ENCODE measurements at places on chromosomes 3 and 15. TPM values are rescaled to one million over a fixed set of nuclear protein-coding genes. Genes with fewer than 3 reads are reported as not detected.

DNA sequence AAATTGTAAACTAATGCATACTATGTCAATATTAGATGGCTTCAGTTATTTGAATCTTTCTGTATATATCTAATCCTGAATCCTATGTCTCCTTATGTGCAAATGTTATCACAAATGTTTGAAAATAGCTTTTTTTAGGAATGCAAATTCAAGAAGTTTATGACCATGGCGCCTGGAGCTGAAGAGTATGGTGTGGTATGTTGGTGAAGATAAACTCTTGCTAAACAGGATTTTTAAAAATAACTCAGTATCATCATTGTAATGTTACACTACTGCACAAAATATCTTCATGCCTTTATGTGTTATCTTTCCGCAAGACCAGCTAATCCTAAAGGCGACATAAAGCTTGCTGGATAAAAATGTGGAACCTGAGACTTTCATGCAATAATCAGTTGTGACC is 382.6 kb downstream of the ROBO1 start:
- no peak overlapping the region for H3K27ac ChIP-seq
- no peaks in the 10 kb centered on the region for H3K4me1 ChIP-seq
- no peak for DNase-seq
- H3K36me3 ChIP-seq: no peaks in the 10 kb centered on the region
- no peak overlapping the region for H3K4me3 ChIP-seq

Gene SCAANT1
- total RNA-seq: not detected

DNA sequence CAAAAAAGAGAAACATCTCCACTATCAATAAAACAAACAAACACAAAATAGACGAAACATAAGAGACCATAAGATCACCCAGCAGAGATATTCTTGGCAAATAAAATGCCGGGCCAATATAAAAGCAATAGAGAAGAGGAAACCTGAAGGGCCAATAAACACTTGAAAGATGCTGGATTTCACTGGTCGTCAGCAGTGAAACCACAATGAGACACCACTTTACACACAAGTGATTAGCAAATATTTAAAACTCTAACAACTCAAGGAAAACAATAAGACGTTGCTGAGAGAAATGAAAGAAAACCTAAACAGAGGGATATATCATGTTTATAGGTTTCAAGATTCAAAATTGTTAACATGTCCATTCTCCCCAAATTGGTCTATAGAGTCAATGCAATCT is 148.5 kb downstream of the WDR76 start:
- H3K4me3 ChIP-seq: no peak overlapping the region
- no peak overlapping the region for H3K27ac ChIP-seq
- H3K36me3 ChIP-seq: no peaks in the 10 kb centered on the region
- no peak for DNase-seq

DNA sequence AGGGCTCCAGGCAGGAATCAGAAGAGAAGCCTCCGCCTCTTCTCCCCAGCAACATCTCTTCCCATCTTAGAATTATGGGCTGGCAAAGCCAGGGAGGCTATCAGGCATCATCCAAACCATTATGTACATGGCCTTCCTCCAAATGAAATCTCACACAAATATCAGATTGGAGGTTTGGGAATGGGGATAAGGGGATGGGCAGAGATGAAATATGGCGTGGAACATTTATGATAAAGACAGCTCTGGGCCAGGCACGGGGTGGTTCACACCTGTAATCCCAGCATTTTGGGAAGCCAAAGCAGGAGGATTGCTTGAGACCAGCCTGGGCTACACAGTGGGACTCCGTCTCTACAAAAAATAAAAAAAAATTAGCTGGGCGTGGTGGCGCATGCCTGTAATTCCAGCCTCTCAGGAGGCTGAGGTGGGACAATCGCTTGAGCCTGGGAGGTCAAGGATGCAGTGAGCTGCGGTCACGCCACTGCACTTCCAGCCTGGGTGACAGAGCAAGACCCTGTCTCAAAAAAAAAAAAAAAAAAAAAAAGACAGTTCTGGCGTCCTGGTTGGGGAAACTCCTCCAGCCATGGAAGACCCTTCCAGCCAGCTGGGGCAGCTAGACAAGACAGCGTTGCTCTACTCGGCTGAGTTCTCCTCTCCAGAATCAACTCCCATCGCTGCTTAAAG is 36.6 kb downstream of the CPN2 start:
- H3K27ac ChIP-seq: peak overlapping the region; percentile 51
- H3K27me3 ChIP-seq: no peaks in the 10 kb centered on the region
- H3K4me3 ChIP-seq: peak overlapping the region; percentile 37
- H3K4me1 ChIP-seq: peaks cover 54% of the 10 kb centered on the region

Gene SKOR1
- 0.81 TPM for total RNA-seq

DNA sequence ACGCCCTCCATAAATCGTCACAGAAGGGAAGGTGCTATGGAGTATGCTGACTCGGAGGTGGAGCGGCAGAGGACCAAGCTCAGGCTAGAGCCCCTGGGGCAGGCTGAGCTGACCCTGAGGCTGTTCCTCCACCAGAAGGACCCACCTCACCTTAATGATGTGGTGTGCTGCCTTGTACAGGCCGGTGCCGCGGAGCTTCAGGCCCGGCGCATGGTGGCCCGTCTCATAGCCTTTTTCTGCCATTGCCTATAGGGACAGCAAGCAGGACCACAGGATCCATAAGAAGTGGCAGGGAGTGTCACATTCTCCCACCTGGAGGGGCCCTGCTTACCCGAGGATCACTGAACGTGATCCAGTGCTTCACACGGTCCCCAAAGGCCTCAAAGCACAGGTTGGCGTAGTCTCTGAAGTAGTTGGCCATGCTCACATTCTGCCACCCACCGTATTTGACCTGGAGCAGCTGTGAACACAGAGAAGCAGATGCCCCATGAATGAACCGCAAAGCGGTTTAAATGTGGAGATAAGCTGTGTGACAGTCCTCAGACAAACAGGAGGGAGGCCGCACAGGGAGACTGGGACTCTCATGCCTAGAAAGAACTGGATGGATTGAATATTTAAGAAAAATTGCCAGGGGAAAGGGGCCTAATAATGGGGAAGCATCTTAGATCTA is 4.8 kb downstream of the LCTL start:
- H3K27me3 ChIP-seq: no peaks in the 10 kb centered on the region
- no peaks in the 10 kb centered on the region for H3K36me3 ChIP-seq
- no peak for DNase-seq
- H3K4me1 ChIP-seq: no peaks in the 10 kb centered on the region
- no peak overlapping the region for H3K27ac ChIP-seq

DNA sequence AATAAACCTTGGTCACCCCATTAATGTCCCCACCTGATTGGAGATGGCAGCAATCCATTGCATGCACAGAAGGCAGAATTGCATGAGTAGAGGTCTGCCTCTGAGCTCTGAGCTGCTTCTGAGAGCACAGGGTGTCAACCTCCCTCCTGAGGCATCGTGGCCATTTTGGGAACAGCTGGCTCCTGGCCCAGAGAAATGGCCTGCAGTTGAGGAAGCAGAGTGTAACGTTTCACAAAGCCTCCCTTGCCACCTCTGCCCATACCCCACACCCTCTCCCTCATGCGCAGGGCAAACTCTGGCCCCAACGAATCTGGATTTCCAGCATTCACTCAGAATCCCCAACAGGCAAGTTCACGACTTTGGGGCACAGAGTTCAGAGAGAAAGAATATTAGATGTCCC is 198.9 kb downstream of the ADAMTS9 start:
- no peak overlapping the region for H3K4me3 ChIP-seq
- no peaks in the 10 kb centered on the region for H3K36me3 ChIP-seq
- no peak overlapping the region for H3K27ac ChIP-seq
- H3K27me3 ChIP-seq: peaks cover 9% of the 10 kb centered on the region
- DNase-seq: no peak

GRCh38 chr15:55389264-55389607 is 18.9 kb downstream of the CCPG1 start:
- no peak overlapping the region for H3K27ac ChIP-seq
- no peak for DNase-seq
- H3K4me3 ChIP-seq: no peak overlapping the region
- no peaks in the 10 kb centered on the region for H3K27me3 ChIP-seq

Gene OSTN
- total RNA-seq: not detected

DNA sequence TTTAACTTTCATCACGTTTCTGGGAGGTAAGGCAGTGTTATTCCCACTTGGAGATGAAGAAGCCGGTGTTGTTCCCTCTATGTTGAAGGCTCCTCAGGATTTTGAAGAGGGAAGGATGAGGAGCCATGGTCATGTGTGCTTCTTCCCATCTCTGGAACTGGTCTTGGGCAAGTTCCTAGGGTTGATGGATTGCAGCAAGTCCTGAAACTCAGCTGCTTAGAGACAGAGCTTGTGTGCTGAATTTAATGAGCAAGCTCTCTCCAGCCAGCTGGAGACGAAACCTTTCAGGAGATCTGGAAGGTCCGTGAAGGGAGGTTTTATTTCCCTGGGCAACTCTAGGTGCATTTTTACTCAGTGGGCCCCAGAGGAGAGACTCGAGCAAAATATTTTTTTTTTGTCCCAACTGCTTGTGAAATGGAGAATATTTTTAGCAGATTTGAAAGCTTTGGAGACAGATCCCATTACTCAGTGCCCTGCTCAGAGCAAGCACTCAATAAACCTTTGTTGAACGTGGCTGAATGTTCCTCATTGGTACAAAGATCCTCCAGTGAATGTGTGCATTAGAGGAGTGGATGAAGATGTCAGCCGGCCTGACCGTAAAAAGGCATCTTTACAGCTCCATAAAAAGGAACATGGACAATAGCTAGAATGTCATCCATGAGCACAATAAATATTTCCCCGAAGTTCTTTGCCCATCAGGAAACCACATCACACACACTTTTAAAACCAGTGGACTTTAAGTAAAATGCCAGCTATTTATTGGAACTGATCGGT is 55.6 kb upstream of the RGMA start:
- H3K4me3 ChIP-seq: no peak overlapping the region
- no peak for DNase-seq
- H3K4me1 ChIP-seq: no peaks in the 10 kb centered on the region
- no peaks in the 10 kb centered on the region for H3K27me3 ChIP-seq

GRCh38 chr3:178440043-178440442 is 96.2 kb upstream of the KCNMB2 start:
- no peaks in the 10 kb centered on the region for H3K27me3 ChIP-seq
- DNase-seq: no peak
- no peak overlapping the region for H3K4me3 ChIP-seq
- no peaks in the 10 kb centered on the region for H3K36me3 ChIP-seq
- peaks cover 5% of the 10 kb centered on the region for H3K4me1 ChIP-seq
- no peak overlapping the region for H3K27ac ChIP-seq

GRCh38 chr15:95698230-95698629 is 632.3 kb upstream of the NR2F2 start:
- no peaks in the 10 kb centered on the region for H3K36me3 ChIP-seq
- no peaks in the 10 kb centered on the region for H3K27me3 ChIP-seq
- no peak for DNase-seq
- no peak overlapping the region for H3K27ac ChIP-seq

DNA sequence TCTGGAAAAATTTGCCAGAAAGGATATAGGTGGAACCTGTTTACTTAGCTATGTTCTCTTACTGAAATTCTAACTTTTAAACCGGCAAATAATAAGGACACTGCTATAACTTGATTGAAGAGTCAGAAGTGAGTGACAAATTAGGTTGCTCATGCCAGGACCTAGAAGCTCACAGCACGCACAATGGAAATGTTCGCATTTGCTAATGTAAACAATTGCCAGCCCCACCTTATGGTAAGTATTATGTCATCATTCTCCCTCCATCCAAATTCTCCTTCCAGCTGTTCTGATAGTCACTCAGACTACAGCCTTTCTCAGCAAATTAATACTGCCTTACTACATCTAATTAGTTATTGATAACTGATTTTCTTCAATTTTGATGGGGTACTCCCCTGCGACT is 4.8 kb upstream of the STXBP5L start:
- H3K4me3 ChIP-seq: no peak overlapping the region
- no peak for DNase-seq
- H3K27me3 ChIP-seq: no peaks in the 10 kb centered on the region
- H3K36me3 ChIP-seq: no peaks in the 10 kb centered on the region
- H3K27ac ChIP-seq: no peak overlapping the region

GRCh38 chr15:33612721-33613304 is 302.0 kb downstream of the RYR3 start:
- no peak for DNase-seq
- peaks cover 40% of the 10 kb centered on the region for H3K27me3 ChIP-seq
- no peaks in the 10 kb centered on the region for H3K36me3 ChIP-seq
- H3K4me1 ChIP-seq: no peaks in the 10 kb centered on the region
- H3K27ac ChIP-seq: no peak overlapping the region
- no peak overlapping the region for H3K4me3 ChIP-seq

DNA sequence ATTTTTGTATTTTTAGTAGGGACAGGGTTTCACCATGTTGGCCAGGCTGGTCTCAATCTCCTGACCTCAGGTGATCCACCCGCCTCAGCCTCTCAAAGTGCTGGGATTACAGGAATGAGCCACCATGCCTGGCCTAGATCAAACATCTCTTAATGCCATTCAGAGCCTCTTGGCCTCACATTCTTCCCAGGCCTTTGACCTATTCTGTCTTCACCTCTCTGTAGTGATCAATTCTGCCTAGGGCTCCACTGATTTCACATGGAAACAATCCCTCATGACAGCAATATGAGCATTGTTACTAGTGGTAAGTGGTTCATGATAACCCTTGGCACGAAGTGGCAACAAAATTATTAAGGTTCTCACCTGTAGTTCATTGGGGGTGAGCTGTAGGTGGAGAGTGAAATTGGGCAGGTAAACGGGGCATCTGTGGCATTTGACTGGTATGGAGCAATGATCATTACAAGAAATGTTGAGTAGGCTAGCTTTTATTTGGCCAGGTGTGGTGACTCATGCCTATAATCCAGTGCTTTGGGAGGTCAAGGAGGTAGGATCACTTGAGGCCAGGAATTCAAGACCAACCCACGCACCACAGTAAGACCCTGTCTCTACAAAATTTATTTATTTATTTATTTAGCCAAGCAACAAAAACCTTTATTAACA is 4.8 kb upstream of the ARPIN start:
- H3K4me3 ChIP-seq: no peak overlapping the region
- peak overlapping the region; percentile 41 for H3K27ac ChIP-seq
- DNase-seq: no peak
- no peaks in the 10 kb centered on the region for H3K36me3 ChIP-seq
- H3K27me3 ChIP-seq: no peaks in the 10 kb centered on the region
- H3K4me1 ChIP-seq: peaks cover 26% of the 10 kb centered on the region

GRCh38 chr3:172446198-172446597 is 2.1 kb downstream of the GHSR start:
- no peak for DNase-seq
- H3K27me3 ChIP-seq: no peaks in the 10 kb centered on the region
- no peak overlapping the region for H3K27ac ChIP-seq
- H3K4me1 ChIP-seq: no peaks in the 10 kb centered on the region

Gene DISP2
- total RNA-seq: 3.3 TPM
